ENCODE measurements at places on chromosomes 6 and 20.

- no peak for DNase-seq
These were observed 68.6 kb upstream of the MCHR2 start for GRCh38 chr6:100062621-100063020.

GRCh38 chr6:56685102-56685733 lies 42.5 kb upstream of the DST start:
- no peak for DNase-seq

DNA sequence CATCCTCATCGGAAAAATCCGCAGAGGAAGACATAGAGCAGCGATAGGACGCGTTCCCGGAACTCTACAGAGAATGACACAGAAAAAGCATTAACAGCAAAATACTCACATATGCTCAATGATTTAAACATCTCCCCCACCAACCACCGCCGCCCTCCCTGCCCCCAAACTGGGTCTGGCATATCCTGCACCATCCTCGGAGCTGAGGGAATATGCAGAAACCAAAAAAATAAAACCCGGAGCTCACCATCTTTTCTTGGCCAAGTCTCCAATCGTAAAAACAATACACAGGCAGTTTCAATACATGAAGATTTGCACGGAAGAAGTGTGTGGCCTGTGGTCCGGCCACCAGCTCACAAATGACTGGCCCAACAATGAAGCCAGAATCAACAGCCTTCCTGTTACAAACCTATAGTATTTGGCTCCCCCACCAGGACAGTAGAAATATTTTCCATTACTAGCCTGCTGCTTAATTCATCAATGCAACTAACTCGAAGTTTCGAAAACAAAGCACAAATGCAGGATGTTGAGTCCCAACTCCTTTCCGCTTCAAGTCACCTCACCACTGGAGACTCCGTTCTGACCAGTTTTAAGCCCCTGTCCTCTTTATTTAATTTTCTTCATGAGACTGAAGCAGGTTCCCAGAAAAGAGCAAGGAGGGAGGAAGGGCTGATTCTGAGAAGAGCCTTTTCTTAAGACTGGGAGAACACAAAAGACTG lies 103.2 kb upstream of the BEND6 start:
- no peak for DNase-seq

GRCh38 chr20:48523191-48523995 lies 304.4 kb downstream of the PREX1 start:
- DNase-seq, result peak; percentile 10

- DNase-seq, result no peak
These were observed 68.3 kb upstream of the TMEM244 start for GRCh38 chr6:129929433-129929832.

- no peak for DNase-seq
These were observed 54.9 kb downstream of the LY86 start for GRCh38 chr6:6643398-6643797.

DNA sequence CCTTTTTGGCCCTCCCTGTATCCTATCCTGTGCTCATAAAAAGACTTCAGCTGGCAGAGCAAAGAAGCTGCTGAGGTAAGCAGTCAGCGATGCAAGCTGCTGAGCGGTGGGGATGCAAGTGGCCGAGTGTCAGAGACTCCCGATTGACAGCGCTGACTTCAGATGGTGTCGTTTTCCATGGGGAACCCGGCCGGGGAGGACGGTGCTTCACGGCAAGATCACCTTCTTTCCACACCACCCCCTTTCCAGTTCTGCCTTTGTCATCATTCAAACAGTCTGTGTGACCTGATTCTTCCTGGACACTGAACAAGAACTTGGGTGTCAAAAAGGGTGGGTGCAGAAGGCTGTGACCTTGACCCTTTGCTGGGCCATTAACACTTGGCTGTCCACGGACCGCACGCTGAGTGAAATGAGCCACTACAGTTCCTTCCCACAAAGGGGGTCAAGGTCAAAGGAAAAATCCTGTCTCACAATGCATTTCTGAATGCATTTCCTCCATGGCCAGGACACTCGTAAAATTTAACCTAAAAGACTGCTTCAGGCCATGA lies 52.9 kb upstream of the UNC93A start:
- DNase-seq, result no peak

DNA sequence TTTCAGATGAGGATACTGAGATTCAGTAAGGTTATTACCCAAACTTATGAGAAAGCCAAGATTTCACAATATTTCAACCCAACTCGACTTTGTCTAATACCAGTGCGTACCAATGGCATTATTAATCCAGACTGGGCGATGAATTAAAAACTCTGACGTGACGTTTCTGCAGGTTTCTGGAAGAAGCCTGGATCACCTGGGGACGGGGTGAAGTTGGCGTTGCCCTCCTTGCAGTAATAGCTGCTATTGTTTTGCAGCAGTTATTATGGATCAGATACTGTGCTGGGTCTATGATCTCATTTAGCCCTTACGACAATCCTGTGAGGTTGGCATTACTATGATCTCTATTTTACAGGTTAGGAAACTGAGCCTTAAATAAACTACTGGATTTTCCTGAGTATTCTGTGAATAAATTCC lies 569 bp upstream of the CDC5L start:
- DNase-seq, result no peak

DNA sequence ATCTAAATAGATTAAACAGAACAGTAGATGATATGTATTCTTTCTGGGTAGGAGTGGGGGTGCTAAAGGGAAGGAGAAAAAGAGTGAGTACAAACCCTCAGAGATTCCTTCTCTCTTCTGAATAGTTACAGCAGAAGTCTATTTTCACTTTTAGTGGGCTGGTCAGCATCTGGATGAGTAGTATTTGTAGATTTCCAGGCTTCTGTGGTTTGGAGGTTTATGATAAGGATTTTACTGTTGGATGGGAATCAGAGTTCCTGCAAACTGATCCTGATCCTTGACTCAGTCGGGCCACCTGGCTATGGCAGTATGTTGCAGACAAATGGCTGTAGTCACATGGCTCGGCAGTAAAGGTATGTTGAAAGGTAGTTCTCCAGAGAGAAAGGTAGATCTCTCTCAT lies 84.3 kb upstream of the IFNGR1 start:
- DNase-seq, result no peak

DNA sequence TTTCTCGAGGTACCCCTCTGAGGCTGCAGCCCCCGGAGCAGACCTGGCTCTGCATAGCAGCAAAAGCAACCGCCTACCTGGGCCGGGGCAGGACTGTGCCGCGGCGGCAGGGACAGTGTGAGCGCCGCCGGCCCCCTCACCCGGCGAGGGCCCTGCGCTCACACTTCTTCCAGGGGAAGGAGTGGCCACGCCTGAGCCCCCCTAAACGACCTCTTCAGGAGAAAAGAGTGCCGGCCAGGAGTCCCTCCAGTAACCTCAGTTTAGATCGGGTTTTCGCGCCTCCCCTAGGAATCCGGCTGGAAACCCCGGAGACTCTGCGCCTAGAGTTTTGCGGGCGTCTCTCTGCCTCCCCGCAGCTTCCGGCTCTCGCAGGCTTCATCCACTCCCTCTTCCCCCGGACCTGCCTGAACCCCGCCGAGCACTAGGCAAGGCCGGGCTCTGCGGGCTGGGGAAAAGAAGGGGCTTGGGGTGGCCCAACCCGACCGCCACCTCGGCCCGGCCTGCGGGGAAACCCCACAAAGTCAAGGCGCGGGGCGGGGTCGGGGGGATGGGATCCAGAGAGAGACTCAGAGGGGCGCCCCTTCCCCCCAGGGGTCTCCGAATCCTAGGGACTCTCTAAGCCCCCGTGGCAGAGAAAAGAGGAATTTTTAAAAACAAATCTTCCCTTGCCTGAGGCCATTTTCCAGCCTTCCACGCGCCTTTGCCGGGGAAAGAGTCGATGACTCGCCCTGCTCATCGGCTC lies 558 bp downstream of the LINC00237 start:
- DNase-seq, result no peak

GRCh38 chr6:168949981-168950857 lies 303.4 kb downstream of the THBS2 start:
- no peak for DNase-seq

GRCh38 chr6:170280689-170281045 lies 10.2 kb downstream of the DLL1 start:
- DNase-seq, result no peak

DNA sequence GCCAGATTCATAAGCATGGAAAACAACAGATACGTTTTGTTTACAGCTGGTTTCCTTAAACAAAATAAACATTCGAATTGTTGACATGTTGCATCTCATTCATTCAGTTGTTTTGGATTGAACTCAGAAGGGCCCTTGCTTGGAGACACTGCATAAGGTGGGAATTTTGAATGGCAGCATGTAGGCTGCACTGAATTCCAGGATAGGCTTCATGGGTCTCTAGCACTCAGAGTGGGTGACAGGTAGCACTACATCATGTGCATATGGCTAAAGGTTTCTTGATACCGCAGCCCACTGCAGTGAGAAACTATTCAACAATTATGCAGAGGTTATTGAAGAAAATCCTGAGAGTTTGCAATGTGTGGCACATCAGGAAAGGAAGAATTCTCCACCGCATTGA lies 1.6 kb downstream of the BEND6 start:
- DNase-seq, result no peak

DNA sequence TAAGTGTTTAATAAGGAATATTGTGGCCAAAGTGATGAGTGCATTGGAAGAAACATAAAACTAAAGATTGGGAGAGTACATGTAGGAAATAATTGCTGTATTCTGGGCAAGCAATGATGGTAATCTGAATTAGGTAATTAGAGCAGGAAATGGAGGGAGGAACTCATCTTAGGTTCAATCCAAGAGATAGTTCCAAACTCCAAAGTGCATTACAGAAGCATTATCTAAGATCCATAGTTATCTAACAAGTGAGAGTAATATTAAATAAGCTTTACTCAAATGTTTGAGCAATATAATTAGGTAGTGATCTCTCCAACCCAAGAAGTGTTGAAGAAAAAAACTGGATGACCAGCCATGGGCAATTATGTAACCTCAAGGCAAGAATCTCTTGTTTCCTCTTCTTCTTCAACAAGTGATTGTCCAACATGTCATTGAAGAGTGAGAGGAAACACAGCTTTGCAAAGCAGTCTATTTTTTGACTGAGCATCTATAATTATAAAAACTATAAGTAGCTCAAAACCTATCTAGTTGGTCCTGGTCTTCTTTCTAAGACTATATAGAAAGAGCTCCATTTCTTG lies 181.2 kb upstream of the TNFAIP3 start:
- DNase-seq, result no peak

DNA sequence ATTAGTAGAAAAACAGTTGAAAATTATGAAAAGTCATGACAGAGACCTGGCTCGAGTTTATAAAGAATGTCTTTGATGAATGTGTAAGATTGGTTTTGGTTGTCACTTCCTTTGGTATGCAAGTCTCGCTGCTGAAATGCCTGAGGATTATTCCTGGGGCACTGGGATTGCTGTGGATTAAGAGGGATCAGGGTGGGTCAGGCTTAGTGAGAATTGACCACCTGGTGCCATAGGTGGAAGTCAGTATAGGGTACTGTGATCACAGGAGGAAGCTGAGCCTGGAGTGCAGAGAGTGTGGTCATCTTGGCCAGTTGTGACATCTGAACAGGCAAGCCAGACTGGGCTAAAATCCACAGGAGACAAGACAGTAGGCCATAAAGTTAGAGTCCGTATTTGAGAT lies 34.9 kb downstream of the CEP43 start:
- DNase-seq, result no peak

DNA sequence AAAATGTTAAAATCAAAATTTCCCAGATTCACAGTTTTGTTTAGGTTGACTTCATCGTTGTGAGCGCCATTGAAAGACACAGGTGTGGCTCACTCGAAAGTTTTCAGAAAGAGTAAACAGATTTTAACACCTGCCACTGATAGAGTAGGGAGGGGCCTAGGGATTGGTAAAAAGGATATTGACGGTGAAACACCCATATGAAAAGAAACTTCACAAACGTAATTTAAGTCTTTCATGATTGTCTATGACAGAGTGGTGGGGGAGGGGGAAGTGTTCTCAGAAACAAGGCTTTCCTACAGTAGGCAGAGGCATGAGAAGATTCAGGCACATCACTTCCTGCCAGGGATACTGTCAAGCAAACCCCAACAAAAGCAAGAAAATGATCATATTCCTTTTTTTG lies 101.4 kb downstream of the PERP start:
- DNase-seq, result no peak

DNA sequence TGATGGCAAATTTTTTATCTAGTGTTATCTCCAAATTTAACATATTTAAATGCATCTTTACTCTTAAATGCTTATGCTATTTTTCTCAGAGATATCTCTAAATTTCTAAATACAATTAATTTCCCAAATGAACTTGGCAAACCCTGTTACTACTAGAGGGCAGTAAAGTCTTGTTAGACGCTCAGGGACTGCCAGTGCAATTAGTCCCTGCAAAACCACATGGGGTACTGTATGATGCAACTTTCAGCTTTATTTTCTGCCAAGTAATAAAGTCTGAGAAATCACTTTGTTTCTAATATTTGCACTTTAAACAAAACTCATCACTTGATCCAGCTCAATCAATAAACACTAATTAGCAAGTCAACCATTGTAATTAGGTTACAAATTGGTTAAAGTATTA lies 76.0 kb upstream of the ADGRB3 start:
- DNase-seq, result no peak

GRCh38 chr6:7770111-7770510 lies 44.2 kb downstream of the BMP6 start:
- no peak for DNase-seq

- DNase-seq, result no peak
These were observed 71.7 kb upstream of the CEP85L start for GRCh38 chr6:118722829-118723813.

DNA sequence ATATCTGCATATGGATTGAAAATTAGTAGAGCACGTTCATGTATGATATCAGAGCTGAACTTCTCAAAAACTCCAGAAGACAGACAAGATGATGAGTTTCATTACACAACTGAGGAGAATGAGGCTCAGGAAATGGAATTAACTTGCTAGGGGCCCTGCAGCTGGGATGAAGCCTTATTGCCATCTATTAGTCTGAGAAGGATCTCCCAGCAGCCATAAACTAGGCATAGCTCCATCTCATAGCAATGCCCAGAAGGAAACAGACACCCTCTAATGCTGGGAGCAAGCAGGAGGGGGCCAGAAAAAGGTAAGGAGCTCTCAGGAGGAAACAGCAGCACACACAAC lies 18.0 kb downstream of the TFEB start:
- DNase-seq, result no peak

DNA sequence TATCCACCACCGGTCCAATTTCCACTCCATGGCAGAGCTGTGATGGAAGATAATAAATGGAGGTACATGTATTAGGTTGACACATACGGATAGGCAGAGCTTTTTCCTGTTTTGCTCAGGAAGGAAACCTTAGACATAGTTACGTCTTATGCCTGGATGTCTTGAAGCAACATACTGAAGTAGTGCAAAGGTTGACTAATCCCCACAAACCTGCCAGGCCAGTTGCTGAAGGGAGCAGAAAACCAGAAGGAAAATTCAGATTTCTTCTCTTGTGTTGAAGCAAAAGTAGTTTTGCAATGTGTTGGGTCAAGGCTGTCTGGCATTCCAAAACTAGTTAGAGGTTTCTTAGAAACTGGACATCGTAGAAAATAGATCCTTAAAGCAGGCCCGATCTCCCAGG lies 68.7 kb downstream of the PHACTR1 start:
- DNase-seq, result no peak
